Sigmoid colon (tissue), 7 donors: ENCODE measurements at places on chromosomes 12 and 14. TPM values are rescaled to one million over a fixed set of nuclear protein-coding genes. Genes with fewer than 3 reads are reported as not detected.

- H3K27me3 ChIP-seq: no peaks in the 10 kb centered on the region
- DNase-seq: no peak
- H3K27ac ChIP-seq: no peak overlapping the region
- no peak overlapping the region for H3K4me3 ChIP-seq
Measured at GRCh38 chr12:16076970-16077522, 165.9 kb downstream of the DERA start.

DICER1 gene
- 13.2 TPM for polyA plus RNA-seq

DNA sequence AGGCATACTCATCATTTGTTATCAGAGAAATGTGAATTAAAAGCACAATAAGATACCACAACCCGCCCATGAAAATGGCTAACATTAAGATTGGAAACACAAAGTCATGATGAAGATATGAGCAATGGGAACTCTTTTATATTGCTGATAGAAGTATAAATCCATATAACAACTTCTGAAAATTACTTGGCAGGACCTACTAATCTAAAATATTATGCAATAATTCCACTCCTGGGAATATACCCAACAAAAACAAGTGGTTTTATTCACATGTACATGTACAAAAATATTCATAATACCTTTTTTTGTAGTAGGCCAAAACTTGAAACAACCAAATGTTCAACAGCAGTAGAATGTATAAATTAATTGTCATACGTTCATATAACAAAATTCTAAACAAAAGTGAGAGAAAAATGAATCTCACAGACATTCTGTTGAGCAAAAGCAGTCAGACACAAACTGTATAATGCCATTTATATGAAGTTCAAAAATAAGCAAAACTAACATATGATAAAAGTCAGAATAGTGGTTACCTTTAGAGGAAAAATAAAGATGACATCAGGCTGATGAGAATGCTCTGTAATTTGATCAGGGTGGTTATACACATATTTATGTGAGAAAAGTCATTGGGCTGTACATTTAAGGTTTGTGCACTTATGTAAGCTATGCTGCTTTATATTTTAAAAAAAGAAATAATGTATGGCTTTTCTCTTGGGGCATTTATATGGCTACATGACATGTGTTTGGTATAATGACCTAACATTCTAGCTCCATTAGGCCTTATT, 309.2 kb upstream of the KITLG start:
- DNase-seq: no peak
- no peaks in the 10 kb centered on the region for H3K4me1 ChIP-seq
- H3K27ac ChIP-seq: no peak overlapping the region
- no peaks in the 10 kb centered on the region for H3K27me3 ChIP-seq
- no peak overlapping the region for H3K4me3 ChIP-seq
- no peaks in the 10 kb centered on the region for H3K36me3 ChIP-seq

GRCh38 chr14:43001731-43002130, 1395.1 kb downstream of the LRFN5 start:
- DNase-seq: no peak
- no peak overlapping the region for H3K4me3 ChIP-seq
- no peak overlapping the region for H3K27ac ChIP-seq
- H3K36me3 ChIP-seq: no peaks in the 10 kb centered on the region
- H3K4me1 ChIP-seq: no peaks in the 10 kb centered on the region

KLRK1 gene
- not detected for polyA plus RNA-seq

DNA sequence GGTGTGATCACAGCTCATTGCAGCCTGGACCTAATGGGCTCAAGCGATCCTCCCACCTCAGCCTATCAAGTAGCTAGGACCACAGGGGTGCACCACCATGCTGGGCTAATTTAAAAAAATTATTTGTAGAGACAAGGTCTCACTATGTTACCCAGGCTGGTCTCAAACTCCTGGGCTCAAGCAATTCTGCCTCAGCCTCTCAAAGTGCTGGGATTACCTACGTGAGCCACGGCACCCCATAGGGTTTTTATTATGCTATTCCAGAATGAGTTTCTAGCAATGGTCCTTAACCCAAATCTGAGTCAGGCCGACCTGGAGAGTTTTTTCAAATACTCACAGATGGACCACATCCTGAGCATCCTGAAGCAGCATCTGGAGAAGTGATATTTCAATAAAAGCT, 159.8 kb downstream of the CPNE8 start:
- no peaks in the 10 kb centered on the region for H3K36me3 ChIP-seq
- no peak overlapping the region for H3K27ac ChIP-seq
- H3K27me3 ChIP-seq: no peaks in the 10 kb centered on the region
- no peak overlapping the region for H3K4me3 ChIP-seq
- no peak for DNase-seq
- no peaks in the 10 kb centered on the region for H3K4me1 ChIP-seq

GRCh38 chr14:75040959-75041358, 10.3 kb downstream of the MLH3 start:
- peaks cover 17% of the 10 kb centered on the region for H3K4me1 ChIP-seq
- no peaks in the 10 kb centered on the region for H3K27me3 ChIP-seq
- no peaks in the 10 kb centered on the region for H3K36me3 ChIP-seq
- H3K4me3 ChIP-seq: no peak overlapping the region

DNA sequence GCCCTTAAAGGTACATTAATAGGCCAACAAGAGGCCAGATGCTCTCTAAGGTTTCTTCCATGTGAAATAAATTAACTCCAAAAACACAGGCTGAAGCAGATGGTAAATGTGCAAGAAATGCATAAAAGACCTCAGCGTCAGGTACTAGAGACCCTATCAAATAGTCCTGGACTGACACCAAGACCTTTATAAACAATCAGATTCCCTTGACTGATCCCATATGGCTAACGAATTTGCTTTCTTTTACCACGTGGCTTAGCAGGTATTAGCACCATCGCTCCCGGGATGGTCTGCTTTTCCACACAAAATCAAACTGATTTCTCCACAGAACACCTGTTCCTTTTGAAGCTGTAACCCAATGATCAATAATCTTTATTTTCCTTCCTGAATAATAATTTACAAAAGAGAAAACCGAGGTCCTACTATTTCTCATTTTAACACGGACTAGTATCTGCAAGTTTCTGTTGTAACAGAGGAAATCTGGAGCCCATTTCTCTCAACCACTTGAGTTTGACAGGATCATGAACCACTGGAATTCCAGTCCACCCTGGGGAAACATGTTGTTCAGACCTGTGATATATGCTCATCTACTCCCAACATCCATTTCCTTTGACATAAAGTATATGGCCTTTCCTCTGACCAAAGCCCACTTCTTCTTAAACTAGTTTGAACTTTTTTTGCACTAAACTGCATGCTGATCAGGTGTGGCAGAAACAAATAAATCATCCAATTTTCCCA, 48.2 kb upstream of the DAAM1 start:
- H3K27me3 ChIP-seq: no peaks in the 10 kb centered on the region
- no peaks in the 10 kb centered on the region for H3K4me1 ChIP-seq
- no peak for DNase-seq
- no peak overlapping the region for H3K27ac ChIP-seq
- no peaks in the 10 kb centered on the region for H3K36me3 ChIP-seq

DNA sequence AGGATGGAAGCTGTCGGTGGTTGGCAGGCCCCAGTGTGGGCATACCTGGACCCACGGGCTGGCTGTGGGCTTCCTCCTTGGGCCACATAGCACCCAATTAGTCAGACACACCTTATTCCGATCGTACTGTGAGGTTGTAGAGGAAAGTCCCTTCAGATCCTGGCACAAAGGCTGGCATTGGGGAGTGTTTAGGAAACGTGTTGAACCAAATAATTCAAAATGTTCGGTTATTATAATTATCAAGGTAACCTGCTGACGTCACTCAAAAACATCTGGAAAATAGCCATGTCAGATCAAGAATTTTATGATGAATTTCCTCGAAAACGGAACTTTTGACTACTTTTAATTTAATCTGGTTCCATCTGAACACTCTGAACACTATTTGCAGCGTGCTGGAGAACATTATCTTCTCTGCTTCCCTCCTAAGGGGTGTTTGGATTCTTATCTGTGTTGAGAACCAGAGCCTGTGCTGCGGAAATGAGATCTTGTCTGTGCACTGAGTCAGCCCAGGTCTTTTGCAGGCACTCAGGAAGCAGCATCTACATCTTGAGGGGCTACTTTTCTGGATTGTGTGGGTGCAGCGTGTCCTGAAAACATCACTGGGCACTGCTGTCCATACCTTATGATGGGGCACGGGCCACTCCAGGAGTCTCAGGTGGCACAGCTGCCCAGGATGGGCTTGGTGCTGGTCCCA, 100.3 kb downstream of the SLC25A47 start:
- no peaks in the 10 kb centered on the region for H3K36me3 ChIP-seq
- no peak overlapping the region for H3K4me3 ChIP-seq
- H3K27ac ChIP-seq: no peak overlapping the region
- DNase-seq: peak; percentile 9
- H3K4me1 ChIP-seq: no peaks in the 10 kb centered on the region
- no peaks in the 10 kb centered on the region for H3K27me3 ChIP-seq

CLEC7A gene
- 9.8 TPM for polyA plus RNA-seq

DNA sequence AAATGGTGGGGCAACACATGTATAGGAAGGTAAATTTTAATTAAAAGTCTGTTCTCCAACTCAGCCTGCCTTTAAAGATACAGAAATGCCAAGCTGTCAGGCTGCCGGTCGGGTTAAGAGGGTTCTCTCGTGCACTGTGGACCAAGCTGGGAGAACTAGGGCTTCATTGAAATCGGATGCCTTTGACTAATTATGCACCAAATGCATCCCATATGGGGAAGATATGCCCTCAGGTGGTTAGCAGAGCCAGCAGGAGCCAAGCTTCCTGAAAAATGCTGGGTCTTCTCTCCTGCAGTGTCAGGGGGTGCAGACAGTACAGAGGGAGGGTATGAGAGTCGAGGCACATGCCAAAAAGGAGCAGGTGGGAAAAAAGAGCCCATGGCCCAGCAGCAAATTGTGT, 236.1 kb downstream of the CACNA1C start:
- no peaks in the 10 kb centered on the region for H3K27me3 ChIP-seq
- H3K4me1 ChIP-seq: peaks cover 98% of the 10 kb centered on the region
- no peak for DNase-seq
- no peaks in the 10 kb centered on the region for H3K36me3 ChIP-seq
- H3K4me3 ChIP-seq: no peak overlapping the region
- H3K27ac ChIP-seq: peak overlapping the region; percentile 89

DNA sequence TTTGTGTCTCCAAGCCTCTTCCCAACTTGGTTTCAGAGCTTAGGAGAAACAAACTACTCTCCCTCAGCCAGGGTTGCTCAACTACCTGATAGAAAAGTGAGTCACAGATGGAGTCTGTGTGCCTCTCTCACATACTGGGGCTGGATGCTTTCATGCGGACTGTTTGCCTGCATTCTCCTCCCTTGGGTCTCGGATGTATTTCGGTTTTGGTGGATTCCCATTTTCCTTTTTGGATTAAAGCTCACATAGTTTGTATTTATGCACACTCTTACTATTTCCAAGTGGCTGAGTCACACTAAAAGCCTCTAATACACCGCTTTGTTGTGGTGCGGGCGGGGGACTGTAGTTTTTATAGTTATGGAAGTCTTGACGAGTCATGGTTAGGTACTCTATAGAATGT, 505.4 kb downstream of the LRFN5 start:
- no peak for DNase-seq
- no peaks in the 10 kb centered on the region for H3K36me3 ChIP-seq
- no peaks in the 10 kb centered on the region for H3K4me1 ChIP-seq
- H3K27ac ChIP-seq: no peak overlapping the region
- no peak overlapping the region for H3K4me3 ChIP-seq

RERG gene
- 4.8 TPM for polyA plus RNA-seq

SLC16A7 gene
- polyA plus RNA-seq: 0.46 TPM

- H3K4me3 ChIP-seq: no peak overlapping the region
- H3K36me3 ChIP-seq: no peaks in the 10 kb centered on the region
- H3K27ac ChIP-seq: no peak overlapping the region
- DNase-seq: no peak
- no peaks in the 10 kb centered on the region for H3K4me1 ChIP-seq
- no peaks in the 10 kb centered on the region for H3K27me3 ChIP-seq
Measured at GRCh38 chr12:32223941-32224340, 117.3 kb downstream of the BICD1 start.

GRCh38 chr14:72682188-72682587, 211.7 kb downstream of the DPF3 start:
- no peaks in the 10 kb centered on the region for H3K4me1 ChIP-seq
- peaks cover 4% of the 10 kb centered on the region for H3K27me3 ChIP-seq
- H3K27ac ChIP-seq: no peak overlapping the region
- H3K36me3 ChIP-seq: no peaks in the 10 kb centered on the region
- no peak overlapping the region for H3K4me3 ChIP-seq

- H3K4me1 ChIP-seq: no peaks in the 10 kb centered on the region
- DNase-seq: no peak
- peaks cover 3% of the 10 kb centered on the region for H3K36me3 ChIP-seq
- no peak overlapping the region for H3K4me3 ChIP-seq
Measured at GRCh38 chr14:75151851-75152250, 24.6 kb downstream of the TMED10 start.

- no peaks in the 10 kb centered on the region for H3K36me3 ChIP-seq
- no peaks in the 10 kb centered on the region for H3K4me1 ChIP-seq
- H3K27ac ChIP-seq: no peak overlapping the region
- no peak for DNase-seq
- peaks cover 87% of the 10 kb centered on the region for H3K27me3 ChIP-seq
Measured at GRCh38 chr14:96739200-96739910, 57.8 kb upstream of the VRK1 start.

HOXC10 gene
- polyA plus RNA-seq: not detected

OR11H6 gene
- not detected for polyA plus RNA-seq

SDSL gene
- 33.0 TPM for polyA plus RNA-seq

- H3K36me3 ChIP-seq: no peaks in the 10 kb centered on the region
- no peak overlapping the region for H3K4me3 ChIP-seq
- no peak overlapping the region for H3K27ac ChIP-seq
- peaks cover 6% of the 10 kb centered on the region for H3K4me1 ChIP-seq
- DNase-seq: no peak
Measured at GRCh38 chr12:118501489-118501888, 125.1 kb downstream of the SUDS3 start.

FGD4 gene
- 9.3 TPM for polyA plus RNA-seq

- no peaks in the 10 kb centered on the region for H3K4me1 ChIP-seq
- H3K36me3 ChIP-seq: peaks cover 44% of the 10 kb centered on the region
- H3K27ac ChIP-seq: no peak overlapping the region
- no peak overlapping the region for H3K4me3 ChIP-seq
- H3K27me3 ChIP-seq: no peaks in the 10 kb centered on the region
Measured at GRCh38 chr12:98678946-98679610, 34.0 kb downstream of the APAF1 start.

GRCh38 chr14:77603654-77604255, 12.7 kb downstream of the SPTLC2 start:
- no peaks in the 10 kb centered on the region for H3K36me3 ChIP-seq
- H3K4me1 ChIP-seq: no peaks in the 10 kb centered on the region
- DNase-seq: no peak

SERPINA10 gene
- polyA plus RNA-seq: 0.06 TPM

GRCh38 chr12:95083938-95084337, 10.5 kb upstream of the NR2C1 start:
- peak; percentile 70 for DNase-seq
- H3K27ac ChIP-seq: peak overlapping the region; percentile 70
- H3K4me1 ChIP-seq: peaks cover 17% of the 10 kb centered on the region
- H3K27me3 ChIP-seq: no peaks in the 10 kb centered on the region
- no peak overlapping the region for H3K4me3 ChIP-seq
- no peaks in the 10 kb centered on the region for H3K36me3 ChIP-seq
